ENCODE measurements at places on chromosomes 3 and 15. TPM values are rescaled to one million over a fixed set of nuclear protein-coding genes. Genes with fewer than 3 reads are reported as not detected.

CAMK1 gene
- 36.4 TPM for total RNA-seq

SGO1 gene
- 1.7 TPM for total RNA-seq

POLQ gene
- 0.70 TPM for total RNA-seq

PRSS50 gene
- total RNA-seq: not detected

MYL3 gene
- 0.08 TPM for total RNA-seq

CHRNA7 gene
- 0.23 TPM for total RNA-seq

CAMK2N2 gene
- total RNA-seq: 0.12 TPM

GREM1 gene
- total RNA-seq: 527 TPM

CDCP1 gene
- 3.0 TPM for total RNA-seq

LXN gene
- 16.0 TPM for total RNA-seq

SERPINI2 gene
- not detected for total RNA-seq

FANCD2 gene
- 9.2 TPM for total RNA-seq

KBTBD13 gene
- total RNA-seq: not detected

TEX55 gene
- not detected for total RNA-seq

GCSAM gene
- not detected for total RNA-seq

LRIG1 gene
- 37.1 TPM for total RNA-seq

TMCO5A gene
- total RNA-seq: not detected

UCN2 gene
- under 0.01 TPM for total RNA-seq

DHX36 gene
- 15.2 TPM for total RNA-seq

EPB42 gene
- total RNA-seq: not detected

SCN10A gene
- not detected for total RNA-seq

NUP210 gene
- total RNA-seq: not detected

HHATL gene
- total RNA-seq: not detected

EIF5A2 gene
- total RNA-seq: 6.5 TPM

SUSD5 gene
- total RNA-seq: 5.0 TPM

TMEM266 gene
- total RNA-seq: 0.82 TPM

TTLL13 gene
- total RNA-seq: not detected

ONECUT1 gene
- not detected for total RNA-seq

LSAMP gene
- total RNA-seq: 4.1 TPM

CYFIP1 gene
- total RNA-seq: 85.9 TPM

OXTR gene
- 1.2 TPM for total RNA-seq

CPNE9 gene
- not detected for total RNA-seq

KBTBD8 gene
- 4.7 TPM for total RNA-seq

DENND6A gene
- 11.3 TPM for total RNA-seq

FRMD5 gene
- total RNA-seq: 15.4 TPM

UBE2E2 gene
- total RNA-seq: 43.5 TPM

GPR15 gene
- total RNA-seq: not detected

XYLB gene
- 2.3 TPM for total RNA-seq

STRC gene
- total RNA-seq: under 0.01 TPM

RHOV gene
- under 0.01 TPM for total RNA-seq

TRPM7 gene
- total RNA-seq: 43.2 TPM

RNF7 gene
- total RNA-seq: 38.8 TPM

All from smooth muscle cell of the coronary artery (primary cell).